ENCODE measurements at places on chromosomes 7 and 10.

- peak; percentile 56 for DNase-seq
Observed at GRCh38 chr7:150738092-150738491, 874 bp downstream of the GIMAP5 start.

- no peak for DNase-seq
Observed at GRCh38 chr10:58894929-58895328, 281.5 kb upstream of the PHYHIPL start.

- DNase-seq: no peak
Observed at GRCh38 chr10:43177595-43177994, 39.4 kb downstream of the CSGALNACT2 start.

DNA sequence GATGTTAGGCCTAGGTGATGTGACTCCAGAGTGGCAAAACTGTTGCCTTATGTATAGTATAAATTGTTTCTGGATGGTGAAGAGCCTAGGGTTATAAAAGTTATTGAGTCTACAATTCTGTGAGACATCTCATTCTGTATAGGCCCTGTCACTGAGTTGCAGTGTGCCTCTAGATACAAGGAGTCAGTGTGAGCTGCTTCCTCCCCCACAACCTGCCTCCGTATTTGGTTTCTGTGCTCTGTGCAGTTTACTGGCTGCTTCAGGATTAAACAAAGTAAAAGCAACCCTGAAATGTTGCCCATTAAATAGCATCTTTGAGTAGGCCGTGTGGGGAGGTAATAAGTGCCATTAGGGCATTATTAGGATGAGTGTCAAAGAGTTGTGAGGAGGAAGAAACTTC is 1.9 kb upstream of the IFRD1 start:
- no peak for DNase-seq

DNA sequence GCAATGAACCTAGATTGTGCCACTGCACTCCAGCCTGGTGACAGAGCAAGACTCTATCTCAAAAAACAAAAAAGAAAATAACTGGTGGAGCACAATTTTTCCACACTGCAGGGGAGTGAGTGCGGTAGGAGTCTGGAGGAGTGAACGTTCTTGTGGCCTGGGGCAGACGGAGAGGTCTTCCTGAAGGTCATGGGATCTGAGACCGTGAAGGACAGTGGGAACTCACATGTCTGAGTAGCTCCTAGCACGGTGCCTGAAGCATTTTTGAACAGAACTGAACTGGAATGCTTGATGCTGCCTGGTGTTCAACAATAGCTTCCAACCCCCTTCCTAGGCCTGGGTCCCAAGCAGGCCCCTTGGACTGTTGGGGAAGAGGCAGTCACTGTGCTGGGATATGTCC is 84.3 kb upstream of the PODXL start:
- no peak for DNase-seq

DNA sequence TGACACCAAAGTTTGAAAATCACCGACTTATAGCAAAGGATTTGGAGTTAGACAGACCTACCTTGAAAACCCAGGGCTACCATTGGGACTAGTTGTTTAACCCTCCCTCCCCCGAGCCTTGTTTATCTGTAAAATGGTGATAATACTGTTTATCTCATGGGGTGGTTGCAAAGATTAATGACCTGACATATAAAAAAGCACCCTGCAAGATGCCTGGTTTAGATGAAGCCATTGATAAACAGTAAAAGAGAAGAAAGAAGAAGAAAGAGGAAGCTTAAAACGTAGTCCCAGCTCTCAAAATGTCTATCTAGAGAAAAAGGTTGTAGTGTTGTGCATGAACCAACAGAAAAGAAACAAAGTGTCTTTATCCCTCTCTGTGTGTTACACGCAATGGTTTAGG is 145.7 kb downstream of the FGFR2 start:
- DNase-seq: no peak

GRCh38 chr7:63899691-63900393 is 98.8 kb upstream of the ZNF722 start:
- peak; percentile 85 for DNase-seq

DNA sequence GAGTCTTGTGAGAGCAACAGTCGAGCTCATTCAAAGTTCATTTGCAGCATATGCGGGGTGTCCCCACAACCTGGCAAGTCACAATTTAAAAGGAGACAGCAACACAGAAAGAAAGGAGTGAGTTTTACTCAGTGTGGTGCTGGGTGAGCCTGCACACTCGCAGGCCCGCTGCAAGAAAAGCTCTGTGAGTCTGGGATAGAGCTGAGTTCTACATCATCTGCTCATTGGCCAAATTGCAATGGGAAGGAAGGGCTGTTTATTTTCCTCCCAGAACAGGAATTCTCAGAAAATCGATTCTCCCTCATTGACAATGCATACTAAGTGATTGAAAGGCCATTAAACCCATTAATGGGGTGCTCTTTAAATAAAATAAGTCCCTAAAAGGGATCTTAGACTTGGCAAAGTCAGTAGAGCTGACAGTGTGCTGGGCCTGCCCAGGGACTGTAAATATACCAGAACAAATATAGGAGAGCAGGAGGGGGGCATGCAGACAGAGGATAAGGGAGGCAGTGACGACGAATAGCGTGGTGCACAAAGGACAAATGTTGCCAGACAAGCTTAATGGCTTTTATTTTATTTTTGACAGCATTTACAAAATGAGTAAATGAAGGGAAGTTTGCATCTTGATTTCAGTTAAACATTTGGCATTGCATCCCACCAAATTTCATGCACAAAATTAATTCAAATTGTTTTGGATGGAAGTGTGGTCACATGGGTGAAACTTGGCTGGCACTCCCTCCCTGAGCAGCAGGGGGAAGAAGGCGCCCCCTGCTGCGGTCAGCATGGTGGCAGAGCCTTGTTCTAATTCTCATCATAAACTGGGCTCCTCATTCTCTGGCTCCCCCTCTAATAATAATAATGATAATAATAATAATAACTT is 215.7 kb downstream of the SNX10 start:
- DNase-seq: no peak

DNA sequence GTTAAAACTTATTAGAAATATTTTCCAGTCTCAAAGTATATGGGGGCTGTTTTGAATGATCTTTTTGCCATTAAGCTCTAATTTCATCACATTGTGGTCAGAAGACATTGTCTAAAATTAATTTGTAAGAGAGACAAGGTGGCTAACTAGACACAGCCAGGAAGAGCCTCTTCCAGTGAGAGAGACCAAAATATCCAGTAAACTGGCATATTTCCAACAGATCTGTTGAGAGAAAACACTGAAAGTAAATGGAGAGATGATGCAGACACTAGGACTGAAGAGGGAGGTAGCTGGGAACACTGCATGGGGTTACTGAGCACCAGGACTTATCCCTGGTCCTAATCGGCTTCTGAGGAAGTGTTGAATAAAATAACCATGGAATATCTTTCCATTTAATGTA is 101.5 kb upstream of the TAS2R16 start:
- DNase-seq: no peak

GRCh38 chr7:25726781-25727311 is 425.2 kb upstream of the NFE2L3 start:
- DNase-seq: no peak

DNA sequence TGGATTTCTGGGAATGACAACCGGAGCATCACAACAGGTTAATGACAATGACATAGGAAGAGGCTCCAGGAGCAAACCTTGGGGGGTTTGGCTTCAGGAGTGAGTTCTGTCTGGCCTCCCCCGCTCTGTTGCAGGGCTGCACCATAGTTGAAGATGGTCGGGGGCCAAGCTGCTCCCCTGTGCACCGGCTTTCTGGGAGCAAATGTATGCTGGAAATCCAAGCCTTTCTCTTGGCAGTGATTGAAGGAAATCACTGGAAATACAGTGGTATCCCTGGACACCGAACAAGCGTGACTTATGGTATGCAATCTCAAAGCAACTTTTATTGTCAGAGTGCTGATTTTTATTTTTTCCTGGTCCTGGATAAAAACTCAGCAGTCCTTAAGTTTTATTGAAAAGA is 251.9 kb upstream of the ZNF32 start:
- no peak for DNase-seq

DNA sequence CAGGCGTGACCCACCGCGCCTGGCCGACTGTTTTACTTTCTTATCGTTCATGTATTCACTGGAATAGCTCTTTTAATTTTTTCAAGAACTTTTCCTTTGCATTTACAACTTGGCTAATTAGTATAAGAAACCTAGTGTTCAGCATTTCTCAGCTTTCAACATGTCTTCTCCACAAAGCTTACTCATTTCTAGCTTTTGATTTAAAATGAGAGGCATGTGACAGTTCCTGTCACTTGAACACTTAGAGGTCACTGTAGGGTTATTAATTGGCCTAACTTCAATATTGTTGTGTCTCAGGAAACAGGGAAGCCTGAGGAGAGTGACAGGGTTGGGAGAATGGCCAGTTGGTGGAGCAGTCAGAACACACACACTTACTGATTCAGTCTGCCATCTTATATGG is 125.1 kb upstream of the GPR22 start:
- no peak for DNase-seq

DNA sequence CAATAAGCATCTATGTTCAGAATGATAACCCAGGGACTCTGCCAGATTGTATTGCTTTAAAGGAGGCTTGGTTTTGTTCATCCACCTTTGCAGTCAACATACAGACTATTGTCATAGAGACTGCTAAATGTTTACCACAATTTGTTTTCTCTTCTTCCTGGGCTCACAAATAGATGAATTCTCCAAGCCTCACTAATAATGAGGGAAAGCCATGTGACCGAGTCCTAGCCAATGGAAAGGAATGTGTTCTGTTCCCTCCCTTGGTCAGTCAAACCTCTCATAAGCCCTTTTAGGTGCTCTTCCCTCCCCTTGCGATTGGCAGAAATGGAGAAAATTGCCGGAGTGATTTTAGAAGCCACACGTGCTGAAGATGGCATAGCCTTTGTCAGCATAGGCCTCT is 136.9 kb downstream of the RTKN2 start:
- no peak for DNase-seq

All from activated T-cell treated with anti-CD3 and anti-CD28 coated beads, Interleukin-2, amount 50 U/mL, for 1 hour (primary cell).